ENCODE measurements at places on chromosomes 1 and 21.
A peak's percentile ranks its signal among the peaks of the same experiment; 100 is the strongest.

GRCh38 chr1:165257969-165258459 lies 98.5 kb downstream of the LMX1A start:
- peak; percentile 63 for DNase-seq

DNA sequence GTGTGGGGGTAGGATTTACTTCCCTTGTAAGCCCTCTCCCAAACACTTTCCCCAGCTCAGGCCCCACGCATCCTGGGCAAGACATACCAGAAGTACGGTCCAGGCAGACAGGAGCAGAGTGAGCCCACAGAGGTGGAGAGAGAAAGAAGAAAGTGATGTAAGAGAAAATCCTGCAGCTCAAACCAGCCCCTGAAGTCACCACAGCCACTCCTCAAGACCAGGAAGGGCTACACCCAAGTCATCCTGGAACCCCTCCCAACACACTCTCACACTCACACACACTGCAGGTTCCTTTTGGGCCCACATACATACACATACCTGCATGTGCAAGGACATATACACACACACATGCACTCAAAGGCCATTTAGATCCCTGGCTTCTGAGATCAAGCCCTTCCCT lies 106.8 kb downstream of the SYT2 start:
- DNase-seq = no peak

GRCh38 chr1:215543191-215543606 lies 23.9 kb upstream of the KCTD3 start:
- DNase-seq = no peak

- no peak for DNase-seq
Observed at GRCh38 chr1:227869851-227870305, 54.4 kb downstream of the PRSS38 start.

GRCh38 chr1:1616045-1616790 lies 918 bp downstream of the MIB2 start:
- DNase-seq = peak; percentile 18

- no peak for DNase-seq
Observed at GRCh38 chr1:54581621-54582035, 33.6 kb downstream of the ACOT11 start.

GRCh38 chr1:71273334-71273733 lies 192.5 kb upstream of the ZRANB2 start:
- DNase-seq = no peak

DNA sequence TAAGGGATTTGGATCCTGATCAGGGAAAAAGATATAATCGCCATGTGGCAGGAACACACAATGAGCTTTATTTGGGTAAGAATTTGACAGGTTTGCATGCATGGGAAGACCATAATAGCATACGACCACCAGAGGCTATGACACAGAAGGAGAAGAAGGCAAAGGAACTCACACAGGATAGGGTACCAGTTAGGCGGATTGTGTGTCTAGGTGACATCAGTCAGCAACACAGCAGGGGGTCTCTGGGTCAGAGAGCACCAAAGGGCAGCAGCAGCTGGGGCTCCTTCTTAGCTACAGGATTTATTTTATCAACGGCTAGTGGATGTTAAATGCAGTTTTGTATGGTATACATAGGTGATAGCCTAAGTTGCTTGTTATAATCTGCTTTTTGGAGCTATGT lies 551.3 kb downstream of the KCNT2 start:
- DNase-seq = no peak

Data from activated CD4-positive, alpha-beta T cell treated with anti-CD3 and anti-CD28 coated beads, Interleukin-2, Interleukin-4, amounts not matched to agents 100 ng/mL and 50 ng/mL, durations not matched to agents 16 hours and 8 hours (primary cell).